ENCODE measurements at places on chromosomes 1 and 21.

DNA sequence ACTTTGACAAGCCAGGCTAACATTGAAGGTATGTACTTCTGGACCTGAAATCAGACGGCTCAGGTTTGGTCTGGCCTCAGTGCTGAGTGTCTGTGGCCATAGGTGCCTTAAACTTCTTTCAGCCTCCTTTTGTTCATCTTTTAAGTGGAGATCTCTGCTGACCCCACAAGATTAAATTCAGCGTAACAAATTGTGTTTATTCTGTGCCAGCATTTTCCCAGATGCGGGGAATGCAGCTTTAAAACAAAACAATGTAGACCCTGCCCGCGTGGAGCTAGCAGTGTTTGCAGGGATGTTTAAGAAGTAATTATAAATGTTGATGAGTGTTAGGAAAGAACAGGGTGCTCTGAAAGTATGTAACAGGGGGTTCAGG is 923 bp downstream of the CAP1 start:
- no peak for DNase-seq

DNA sequence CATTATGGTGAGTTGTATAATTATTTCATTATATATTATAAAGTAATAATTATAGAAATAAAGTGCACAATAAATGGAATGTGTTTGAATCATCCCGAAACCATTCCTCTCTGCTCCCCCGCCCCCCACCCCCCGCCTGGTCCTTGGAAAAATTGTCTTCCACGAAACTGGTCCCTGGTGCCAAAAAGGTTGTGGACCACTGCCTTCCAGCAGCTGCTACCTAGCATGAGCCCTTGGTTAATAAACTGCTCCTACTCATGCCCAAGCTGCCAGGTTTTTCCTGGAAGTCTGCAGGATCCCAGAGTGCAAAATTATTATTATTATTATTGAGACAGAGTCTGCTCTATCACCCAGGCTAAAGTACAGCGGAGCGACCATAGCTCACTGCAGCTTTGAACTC is 6.8 kb upstream of the IFNGR2 start:
- no peak for DNase-seq

DNA sequence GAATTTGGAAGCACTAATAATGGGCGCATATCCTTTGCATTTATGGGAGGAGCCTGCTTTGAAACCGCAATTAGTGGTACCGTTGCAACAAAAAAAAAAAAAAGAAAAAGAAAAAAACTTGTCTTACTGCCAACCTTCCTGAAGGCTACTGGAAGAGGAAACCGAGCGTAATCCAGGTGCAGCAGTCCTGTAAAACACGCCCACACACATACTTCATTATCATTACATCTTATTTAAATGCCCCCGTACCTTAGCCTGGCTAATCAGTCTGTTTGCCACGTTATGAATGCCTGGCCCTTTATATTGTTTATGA is 686 bp upstream of the ZNF281 start:
- no peak for DNase-seq

DNA sequence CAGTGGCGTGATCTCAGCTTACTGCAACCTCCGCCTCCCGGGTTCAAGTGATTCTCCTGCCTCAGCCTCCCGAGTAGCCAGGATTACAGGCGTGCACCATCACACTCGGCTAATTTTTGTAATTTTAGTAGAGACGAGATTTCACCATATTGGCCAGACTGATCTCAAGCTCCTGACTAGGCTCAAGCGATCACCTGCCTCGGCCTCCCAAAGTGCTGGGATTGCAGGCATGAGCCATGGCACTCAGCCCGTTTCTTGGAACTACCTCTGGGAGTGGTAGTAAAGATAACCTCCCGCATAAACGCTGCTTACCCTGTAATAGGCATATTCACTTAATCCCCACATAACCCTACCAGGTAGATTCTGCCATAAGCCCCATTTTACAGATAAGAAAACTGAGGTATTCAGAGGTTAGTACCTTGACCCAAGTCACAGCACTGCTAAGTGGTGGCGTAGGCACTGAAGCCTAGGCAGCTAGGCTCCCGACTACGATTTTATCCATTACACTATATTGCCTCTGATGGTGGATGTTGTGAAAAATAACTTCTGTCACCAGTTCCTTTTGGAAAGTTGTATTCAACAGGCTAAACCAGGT is 143.8 kb downstream of the SDCCAG8 start:
- no peak for DNase-seq

Measured in A673 (cell line).